Thoracic aorta (tissue), 2 donors: ENCODE measurements at places on chromosomes 12 and 14. TPM values are rescaled to one million over a fixed set of nuclear protein-coding genes. Genes with fewer than 3 reads are reported as not detected.
A peak's percentile ranks its signal among the peaks of the same experiment; 100 is the strongest.

Gene NKX2-1
- not detected for total RNA-seq

- no peak for DNase-seq
- H3K27ac ChIP-seq: no peak overlapping the region
- H3K27me3 ChIP-seq: no peaks in the 10 kb centered on the region
- no peaks in the 10 kb centered on the region for H3K36me3 ChIP-seq
- H3K4me3 ChIP-seq: no peak overlapping the region
Observed at GRCh38 chr12:32302218-32303173, 96.9 kb upstream of the FGD4 start.

- H3K36me3 ChIP-seq: no peaks in the 10 kb centered on the region
- no peaks in the 10 kb centered on the region for H3K27me3 ChIP-seq
- DNase-seq: no peak
Observed at GRCh38 chr14:64778104-64778754, 74.0 kb downstream of the PLEKHG3 start.

Gene SERPINA10
- total RNA-seq: 0.28 TPM

DNA sequence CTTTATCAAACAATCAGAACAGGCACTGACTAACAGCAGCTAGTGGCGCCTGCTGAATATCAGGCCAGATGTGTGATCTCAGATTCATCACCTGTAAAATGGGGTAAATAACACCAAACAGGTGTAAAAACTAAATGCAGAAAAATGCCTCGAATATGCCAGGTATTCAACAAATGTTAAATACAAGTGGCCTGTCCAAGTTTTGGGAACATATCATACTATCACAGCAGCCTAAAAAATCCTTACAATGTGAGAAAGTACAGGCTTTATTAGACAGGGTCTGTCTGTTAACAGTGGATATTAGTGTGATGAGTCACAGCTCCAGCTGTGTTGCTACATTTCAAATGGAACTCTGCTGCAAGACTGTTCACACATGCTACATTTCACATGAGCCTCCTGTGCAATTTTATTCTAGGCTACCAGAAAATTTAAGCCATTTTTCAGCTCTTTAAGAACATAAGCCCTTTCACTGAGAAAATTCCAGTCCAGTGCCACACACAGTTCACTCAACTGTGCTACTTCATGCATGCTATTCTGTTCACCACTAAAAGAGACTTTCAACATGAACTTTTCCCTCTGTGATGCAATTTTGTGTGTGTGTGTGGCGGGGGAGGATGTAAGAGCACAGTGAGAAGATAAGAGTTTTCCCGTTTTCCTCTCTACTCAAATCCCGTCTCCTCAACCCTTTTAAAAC lies 56.7 kb downstream of the MSRB3 start:
- H3K27me3 ChIP-seq: no peaks in the 10 kb centered on the region
- H3K4me1 ChIP-seq: peaks cover 21% of the 10 kb centered on the region
- H3K4me3 ChIP-seq: no peak overlapping the region
- no peak for DNase-seq
- H3K36me3 ChIP-seq: peaks cover 29% of the 10 kb centered on the region

DNA sequence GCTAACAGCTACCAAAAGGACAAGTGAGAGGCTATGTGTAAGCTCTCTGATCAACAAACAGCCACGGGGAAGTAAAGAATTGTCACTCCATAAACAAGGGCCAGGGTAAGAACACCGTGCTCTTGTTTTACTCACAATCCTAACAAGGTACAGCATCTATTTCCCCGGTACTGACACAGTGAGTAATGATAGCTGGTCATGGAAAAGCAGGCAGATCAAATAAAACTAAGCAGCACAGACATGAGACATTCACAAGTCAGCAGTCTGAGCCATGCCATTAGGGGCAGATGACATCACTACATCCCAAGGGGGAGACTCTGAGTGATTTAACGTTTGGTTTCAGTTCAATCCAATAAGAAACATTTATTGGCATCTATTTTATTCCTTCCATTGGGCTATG lies 54.4 kb downstream of the ARL6IP4 start:
- H3K27me3 ChIP-seq: no peaks in the 10 kb centered on the region
- H3K27ac ChIP-seq: no peak overlapping the region
- H3K4me1 ChIP-seq: no peaks in the 10 kb centered on the region
- no peak overlapping the region for H3K4me3 ChIP-seq

DNA sequence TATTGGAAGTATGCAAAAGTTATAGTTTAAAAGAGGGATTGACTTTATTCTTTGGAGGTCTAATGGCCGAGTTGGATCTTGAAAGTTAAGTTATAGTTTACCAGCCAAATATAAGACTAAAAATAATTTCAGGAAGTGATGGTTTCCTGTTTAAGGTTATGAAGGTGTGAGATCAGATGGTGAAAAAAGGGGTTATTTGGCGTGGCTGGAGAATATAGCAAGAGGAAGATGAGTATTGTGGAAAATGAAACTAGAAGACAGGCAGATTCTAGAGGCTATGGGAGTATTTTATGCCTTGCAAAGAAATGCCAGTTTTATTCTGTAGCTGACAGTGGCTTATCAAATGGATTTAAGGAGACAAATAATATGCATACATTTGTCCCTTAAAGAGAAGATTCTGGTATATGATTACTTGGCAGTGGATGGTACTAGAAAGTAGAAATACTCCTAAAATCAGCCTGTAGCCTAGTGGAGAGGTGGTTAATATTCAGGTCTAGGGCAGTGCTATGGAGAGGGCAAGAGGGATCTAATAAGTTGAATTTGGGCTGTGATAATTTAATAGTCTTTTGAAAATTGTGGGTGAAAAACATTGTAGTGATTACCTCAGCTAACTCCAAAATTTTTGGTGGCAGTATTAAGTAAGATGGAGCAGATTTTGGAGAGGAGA lies 1091.8 kb upstream of the ATXN7L3B start:
- H3K4me1 ChIP-seq: no peaks in the 10 kb centered on the region
- H3K4me3 ChIP-seq: no peak overlapping the region
- H3K27me3 ChIP-seq: no peaks in the 10 kb centered on the region
- no peak for DNase-seq
- H3K27ac ChIP-seq: no peak overlapping the region

GRCh38 chr12:122079033-122079531 lies 526 bp downstream of the MLXIP start:
- H3K27ac ChIP-seq: peak overlapping the region; percentile 77
- peaks cover 22% of the 10 kb centered on the region for H3K4me1 ChIP-seq
- no peak for DNase-seq
- H3K36me3 ChIP-seq: no peaks in the 10 kb centered on the region

GRCh38 chr12:111440152-111440551 lies 34.4 kb downstream of the SH2B3 start:
- H3K4me3 ChIP-seq: no peak overlapping the region
- DNase-seq: no peak
- H3K27ac ChIP-seq: no peak overlapping the region
- peaks cover 18% of the 10 kb centered on the region for H3K4me1 ChIP-seq

DNA sequence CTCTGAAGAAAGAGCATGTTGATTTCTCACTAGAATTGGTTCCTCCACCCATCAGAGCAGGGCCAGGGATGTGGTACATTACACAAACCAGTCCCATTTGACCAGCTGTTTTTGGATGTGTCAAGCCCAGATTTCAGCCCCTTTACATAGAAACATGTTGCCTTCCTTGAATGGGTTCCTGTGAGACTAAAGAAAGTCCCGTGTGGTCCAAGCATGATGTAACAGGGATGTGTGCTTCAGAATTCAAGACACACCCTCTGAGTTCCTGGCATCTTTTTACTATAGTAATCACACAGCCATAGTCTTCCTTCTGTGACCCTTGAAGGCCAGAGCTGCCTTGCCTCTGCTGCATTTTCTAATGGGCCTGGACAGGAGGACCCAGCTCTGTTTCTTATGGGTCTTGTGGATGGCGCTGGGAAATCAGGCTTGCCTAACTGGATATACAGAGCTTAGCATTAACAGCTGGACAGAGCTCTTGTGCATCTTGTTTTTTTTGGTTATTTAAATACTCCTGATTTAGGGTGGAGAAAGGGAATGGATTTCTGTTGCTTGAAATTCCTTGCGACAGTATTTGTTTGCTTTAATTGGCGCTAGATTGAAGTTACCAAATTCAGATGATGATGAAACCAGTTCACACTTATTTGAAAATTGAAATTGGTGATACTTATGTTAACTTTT lies 341.0 kb downstream of the ZFP36L1 start:
- DNase-seq: no peak
- H3K27ac ChIP-seq: peak overlapping the region; percentile 39
- H3K27me3 ChIP-seq: no peaks in the 10 kb centered on the region
- peaks cover 7% of the 10 kb centered on the region for H3K4me1 ChIP-seq
- H3K36me3 ChIP-seq: no peaks in the 10 kb centered on the region

DNA sequence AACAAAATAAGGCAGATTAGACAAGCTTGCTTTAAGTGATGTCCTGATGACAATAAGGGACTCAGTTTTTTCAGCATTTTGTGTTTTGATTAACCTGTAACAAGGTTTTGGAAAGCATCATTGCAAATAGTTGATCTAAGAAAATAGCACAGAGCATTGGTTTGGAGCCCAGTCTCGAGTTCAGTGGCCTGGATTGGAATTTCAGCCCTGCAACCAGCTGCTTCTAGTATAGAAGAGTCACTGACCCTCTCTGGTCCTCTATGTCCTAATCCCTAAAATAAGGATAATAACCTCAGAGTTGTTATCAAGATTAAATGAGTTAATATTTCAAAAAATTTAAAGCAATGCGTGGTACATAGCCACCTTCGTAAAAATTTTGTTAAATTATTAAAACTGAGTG lies 25.5 kb downstream of the PDZRN4 start:
- peak overlapping the region; percentile 49 for H3K4me3 ChIP-seq
- H3K36me3 ChIP-seq: no peaks in the 10 kb centered on the region
- peaks cover 11% of the 10 kb centered on the region for H3K4me1 ChIP-seq
- DNase-seq: no peak

Gene KRT6C
- total RNA-seq: not detected

- DNase-seq: no peak
- no peak overlapping the region for H3K4me3 ChIP-seq
- H3K4me1 ChIP-seq: no peaks in the 10 kb centered on the region
- H3K27ac ChIP-seq: no peak overlapping the region
Observed at GRCh38 chr12:110600254-110600653, 13.7 kb upstream of the TCTN1 start.

Gene LRP1-AS
- total RNA-seq: not detected

- peak overlapping the region; percentile 42 for H3K27ac ChIP-seq
- peaks cover 37% of the 10 kb centered on the region for H3K4me1 ChIP-seq
- H3K27me3 ChIP-seq: no peaks in the 10 kb centered on the region
- DNase-seq: no peak
Observed at GRCh38 chr12:50257236-50258166, 25.8 kb downstream of the LIMA1 start.

Gene GDF3
- total RNA-seq: not detected

GRCh38 chr12:75603475-75603874 lies 92.1 kb upstream of the KRR1 start:
- H3K4me1 ChIP-seq: no peaks in the 10 kb centered on the region
- no peaks in the 10 kb centered on the region for H3K27me3 ChIP-seq
- no peaks in the 10 kb centered on the region for H3K36me3 ChIP-seq
- no peak overlapping the region for H3K4me3 ChIP-seq
- no peak overlapping the region for H3K27ac ChIP-seq

GRCh38 chr14:67133144-67133543 lies 56.1 kb upstream of the GARIN2 start:
- DNase-seq: no peak
- no peak overlapping the region for H3K27ac ChIP-seq
- peaks cover 3% of the 10 kb centered on the region for H3K36me3 ChIP-seq
- no peaks in the 10 kb centered on the region for H3K27me3 ChIP-seq
- no peaks in the 10 kb centered on the region for H3K4me1 ChIP-seq

Gene CERS5
- 73.5 TPM for total RNA-seq

- DNase-seq: no peak
- no peak overlapping the region for H3K27ac ChIP-seq
- H3K4me3 ChIP-seq: no peak overlapping the region
- H3K27me3 ChIP-seq: no peaks in the 10 kb centered on the region
- H3K36me3 ChIP-seq: no peaks in the 10 kb centered on the region
Observed at GRCh38 chr14:77838831-77839511, 39.1 kb downstream of the ADCK1 start.

DNA sequence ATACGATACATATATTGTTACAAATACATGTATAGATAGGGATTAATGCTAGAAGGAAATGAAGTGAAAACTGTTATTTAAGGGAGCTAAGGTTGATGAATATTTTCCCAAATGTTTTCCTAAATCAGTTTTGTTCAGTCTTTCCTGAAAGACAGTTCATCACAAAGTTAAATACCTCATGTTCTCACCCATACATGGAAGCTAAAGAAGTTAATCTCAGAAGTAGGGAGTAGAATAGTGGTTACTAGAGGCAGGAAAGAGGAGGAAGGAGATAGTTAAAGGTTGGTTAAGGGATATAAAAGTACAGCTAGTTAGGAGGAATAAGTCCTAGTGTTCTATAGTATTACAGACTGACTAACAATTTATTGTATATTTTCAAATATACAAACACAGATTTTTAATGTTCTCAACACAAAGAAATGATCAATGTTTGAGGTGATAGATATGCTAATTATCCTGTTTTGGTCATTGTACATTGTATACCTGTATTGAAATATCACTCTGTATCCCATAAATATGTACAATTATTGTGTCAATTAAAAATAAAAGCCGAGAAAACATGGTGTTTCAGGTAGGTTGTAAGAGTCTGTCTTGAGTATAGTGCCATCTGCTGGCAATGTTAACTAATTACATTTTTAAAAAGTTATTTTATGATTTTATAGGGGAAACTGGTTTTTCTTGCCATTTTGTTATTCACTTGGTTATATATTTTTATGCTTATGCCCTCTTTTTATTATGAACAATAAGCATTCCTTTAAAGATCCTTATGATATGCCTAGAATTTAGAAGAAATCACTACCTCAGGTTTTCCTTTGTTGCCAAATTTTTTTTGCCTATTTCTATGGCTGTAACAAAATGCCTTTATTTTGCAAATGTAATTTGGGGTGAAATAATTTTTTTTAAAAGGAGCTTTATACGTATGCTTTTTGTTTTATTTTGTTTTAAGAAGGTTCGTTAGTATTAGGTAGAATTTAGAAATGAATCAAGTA lies 26.9 kb downstream of the ZDHHC17 start:
- no peak for DNase-seq
- H3K27me3 ChIP-seq: no peaks in the 10 kb centered on the region
- no peak overlapping the region for H3K4me3 ChIP-seq

- no peak overlapping the region for H3K4me3 ChIP-seq
- no peak for DNase-seq
- H3K4me1 ChIP-seq: peaks cover 15% of the 10 kb centered on the region
Observed at GRCh38 chr12:23618718-23619117, 330.8 kb downstream of the SOX5 start.

Gene PPP2R5C
- total RNA-seq: 341 TPM

DNA sequence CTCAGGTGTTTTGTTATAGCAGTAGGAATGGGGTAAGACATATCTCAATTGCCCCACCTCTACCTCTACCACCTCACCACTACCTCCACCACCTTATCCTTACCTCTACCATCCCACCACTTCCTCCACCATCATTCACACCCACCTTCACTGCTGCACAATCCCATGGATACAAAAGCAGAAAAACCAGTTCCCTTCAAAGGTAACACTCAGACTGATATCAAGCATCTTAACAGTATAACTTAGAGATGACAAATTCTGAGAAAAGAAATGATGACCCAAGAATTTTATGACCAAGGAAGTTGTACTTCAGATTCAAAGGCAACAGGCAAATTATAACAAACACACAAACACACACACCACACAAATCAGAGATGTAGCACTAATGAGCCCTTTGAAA lies 189.4 kb downstream of the NUAK1 start:
- no peaks in the 10 kb centered on the region for H3K36me3 ChIP-seq
- peak overlapping the region; percentile 80 for H3K27ac ChIP-seq
- peaks cover 6% of the 10 kb centered on the region for H3K4me1 ChIP-seq
- DNase-seq: no peak
- no peaks in the 10 kb centered on the region for H3K27me3 ChIP-seq

- H3K4me3 ChIP-seq: no peak overlapping the region
- H3K36me3 ChIP-seq: no peaks in the 10 kb centered on the region
- DNase-seq: no peak
Observed at GRCh38 chr12:2344885-2345284, 292.1 kb downstream of the CACNA1C start.

Gene SPX
- 0.81 TPM for total RNA-seq
